ENCODE measurements at places on chromosomes 2 and 18. TPM values are rescaled to one million over a fixed set of nuclear protein-coding genes. Genes with fewer than 3 reads are reported as not detected.

DNA sequence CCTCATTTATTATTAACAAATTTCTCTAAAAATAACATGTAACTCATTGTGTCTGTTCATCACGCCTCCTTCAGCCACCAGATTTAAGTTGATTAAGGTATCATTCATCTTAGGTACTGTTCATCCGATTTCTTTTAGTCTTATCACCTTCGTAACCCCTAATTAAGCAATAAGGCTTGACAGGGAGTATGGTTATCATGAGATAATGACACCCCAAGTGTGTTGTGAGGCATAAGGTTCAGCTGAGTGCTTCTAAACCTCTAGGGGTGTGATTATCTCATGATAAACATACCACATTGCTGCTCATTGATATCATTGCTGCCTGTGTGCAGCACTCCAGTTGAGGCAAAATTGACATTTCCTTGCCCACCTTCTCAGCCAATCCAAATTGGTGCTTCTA is 158.9 kb upstream of the BOD1L2 start:
- no peak for DNase-seq

DNA sequence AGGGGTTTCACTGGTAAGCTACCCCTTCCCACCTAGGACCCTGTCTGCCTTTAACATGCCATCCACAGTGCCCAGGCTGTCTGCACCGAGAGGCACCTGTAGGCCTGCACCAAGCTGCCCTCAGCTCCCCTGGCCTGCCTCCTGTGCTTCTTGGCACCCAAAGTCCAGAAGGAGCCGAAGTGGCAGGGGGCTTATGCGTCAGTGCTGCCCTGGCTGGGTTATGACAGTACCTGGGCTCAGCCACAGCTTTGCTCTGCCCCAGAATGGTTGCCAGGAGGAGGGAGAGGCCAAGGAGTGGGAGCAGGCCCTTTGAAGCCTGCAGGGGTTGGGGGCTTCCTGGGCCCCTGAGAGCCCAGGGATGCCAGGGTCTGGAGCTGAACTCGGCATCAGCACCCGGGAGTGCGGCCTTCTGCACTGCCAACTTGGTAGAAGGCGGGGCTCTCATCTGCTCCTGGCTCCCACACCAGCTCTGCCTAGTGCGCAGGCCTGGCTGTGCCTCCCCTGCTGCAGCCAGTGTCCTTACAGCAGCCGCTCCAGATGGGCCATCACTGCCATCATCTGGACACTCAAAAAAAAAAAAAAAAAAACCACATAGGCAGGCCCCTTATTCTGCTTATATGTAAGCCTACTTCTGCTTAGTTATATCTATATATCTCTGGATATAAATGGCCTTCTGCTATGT is 155.4 kb downstream of the THSD7B start:
- no peak for DNase-seq

The FAP gene
- total RNA-seq: 52.8 TPM

The MAPK4 gene
- total RNA-seq: not detected

DNA sequence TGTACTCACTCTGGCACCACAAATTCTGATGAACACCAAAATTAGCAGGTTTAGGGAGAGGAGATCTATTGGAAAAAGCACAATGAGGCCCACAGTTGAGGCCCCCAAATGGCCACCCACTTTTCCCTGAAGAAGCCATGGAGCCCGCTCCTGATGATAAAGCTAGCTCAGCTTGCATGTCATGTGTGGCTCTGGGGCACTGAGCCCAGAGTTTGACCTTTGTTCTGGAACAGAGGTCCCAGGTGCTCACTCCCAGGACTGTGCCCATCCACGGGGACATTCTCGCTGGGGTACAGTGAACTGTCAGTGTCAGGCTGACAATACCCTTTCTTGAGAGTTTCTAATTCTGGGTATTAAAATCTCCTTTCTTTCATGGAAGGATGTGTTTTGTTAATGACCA is 36.2 kb downstream of the XDH start:
- DNase-seq: no peak

GRCh38 chr2:230678451-230678850 is 34.2 kb upstream of the CAB39 start:
- DNase-seq: no peak

GRCh38 chr2:64608867-64609226 is 44.9 kb downstream of the SERTAD2 start:
- no peak for DNase-seq

- no peak for DNase-seq
Measured at GRCh38 chr2:194962254-194962653, 694.8 kb upstream of the SLC39A10 start.

DNA sequence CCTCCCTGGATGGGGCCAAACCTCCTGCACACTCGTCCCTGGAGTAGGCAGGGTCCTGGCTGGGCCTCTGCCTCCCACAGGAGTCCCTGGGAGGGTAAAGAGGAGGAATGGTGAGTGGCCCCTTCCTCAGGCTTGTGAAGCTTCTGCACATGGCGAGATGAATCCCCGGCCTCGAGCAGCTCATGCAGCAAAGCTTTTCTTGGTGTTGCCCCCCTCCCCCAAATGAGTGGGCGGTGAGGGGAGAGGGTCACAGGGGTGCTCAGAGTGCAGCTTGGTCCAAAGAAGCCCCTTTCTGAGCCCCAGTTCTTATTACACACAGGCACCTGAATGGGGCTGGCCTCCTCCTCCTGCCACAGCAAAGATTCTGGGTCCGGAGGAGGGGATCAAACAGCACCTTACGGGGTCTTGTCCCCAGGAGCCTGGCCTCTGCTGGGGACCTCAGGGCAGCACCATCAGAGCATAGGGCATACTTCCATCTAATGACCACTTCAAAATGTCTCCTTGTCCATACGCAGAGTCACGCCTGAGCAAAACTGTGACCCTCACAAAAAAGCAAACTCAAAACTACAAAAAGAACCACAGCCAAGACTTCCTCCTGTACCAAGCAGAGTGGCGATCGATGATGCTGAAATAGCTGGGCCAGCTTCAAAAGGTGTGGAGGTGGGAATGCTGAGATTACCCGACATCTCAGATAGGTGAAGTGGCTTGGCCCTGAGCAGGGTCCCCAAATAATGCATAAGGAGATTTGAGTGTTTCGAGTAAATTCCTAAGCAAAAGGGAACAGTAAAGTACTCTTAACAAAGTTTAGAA is 148.4 kb upstream of the TWIST2 start:
- DNase-seq: no peak

- DNase-seq: no peak
Measured at GRCh38 chr2:60125611-60126426, 427.6 kb downstream of the BCL11A start.

The ADAM23 gene
- total RNA-seq: 19.0 TPM

All from mammary epithelial cell (primary cell).